ENCODE measurements at places on chromosomes 12 and 14.

- DNase-seq: no peak
Observed at GRCh38 chr12:131775392-131776236, 52.6 kb upstream of the MMP17 start.

DNA sequence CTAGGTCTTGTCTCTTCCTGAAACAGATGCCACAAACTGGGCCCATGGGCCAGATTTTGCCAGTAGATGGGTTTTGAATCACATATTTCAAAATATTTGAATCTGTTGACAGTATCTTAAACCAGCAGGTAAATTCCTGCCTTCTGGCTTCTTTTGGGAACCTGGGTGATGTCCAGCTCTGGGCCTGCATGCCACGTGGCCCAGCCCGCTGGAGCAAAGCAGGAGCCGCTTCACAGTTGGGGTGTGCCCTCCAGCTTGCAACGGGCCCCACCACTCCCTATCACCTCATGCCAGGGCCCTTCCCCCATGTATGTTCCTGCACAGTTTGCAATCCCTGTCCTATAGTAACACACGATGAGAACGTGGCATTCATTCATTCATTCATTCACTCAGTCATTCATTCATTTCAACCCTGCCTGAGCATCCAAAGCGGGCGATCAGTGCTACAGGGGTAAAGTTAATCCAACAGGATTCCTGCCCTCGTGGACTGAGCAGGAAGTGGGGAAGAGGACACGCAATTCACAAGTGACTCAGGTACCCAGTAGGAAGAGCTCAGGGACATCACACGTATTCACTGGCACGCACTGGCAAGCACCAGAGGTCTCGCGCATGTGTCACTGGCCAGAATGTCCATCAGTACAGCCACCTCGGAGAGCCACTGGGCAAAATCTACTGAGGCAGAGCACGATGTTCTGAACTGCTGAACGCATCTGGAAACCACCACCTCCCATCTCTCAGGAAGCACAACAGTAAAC is 27.8 kb downstream of the SCARB1 start:
- no peak for DNase-seq

- no peak for DNase-seq
Observed at GRCh38 chr14:20419419-20419818, 6.1 kb upstream of the TEP1 start.

GRCh38 chr12:68768431-68768939 is 22.5 kb downstream of the SLC35E3 start:
- DNase-seq: no peak

DNA sequence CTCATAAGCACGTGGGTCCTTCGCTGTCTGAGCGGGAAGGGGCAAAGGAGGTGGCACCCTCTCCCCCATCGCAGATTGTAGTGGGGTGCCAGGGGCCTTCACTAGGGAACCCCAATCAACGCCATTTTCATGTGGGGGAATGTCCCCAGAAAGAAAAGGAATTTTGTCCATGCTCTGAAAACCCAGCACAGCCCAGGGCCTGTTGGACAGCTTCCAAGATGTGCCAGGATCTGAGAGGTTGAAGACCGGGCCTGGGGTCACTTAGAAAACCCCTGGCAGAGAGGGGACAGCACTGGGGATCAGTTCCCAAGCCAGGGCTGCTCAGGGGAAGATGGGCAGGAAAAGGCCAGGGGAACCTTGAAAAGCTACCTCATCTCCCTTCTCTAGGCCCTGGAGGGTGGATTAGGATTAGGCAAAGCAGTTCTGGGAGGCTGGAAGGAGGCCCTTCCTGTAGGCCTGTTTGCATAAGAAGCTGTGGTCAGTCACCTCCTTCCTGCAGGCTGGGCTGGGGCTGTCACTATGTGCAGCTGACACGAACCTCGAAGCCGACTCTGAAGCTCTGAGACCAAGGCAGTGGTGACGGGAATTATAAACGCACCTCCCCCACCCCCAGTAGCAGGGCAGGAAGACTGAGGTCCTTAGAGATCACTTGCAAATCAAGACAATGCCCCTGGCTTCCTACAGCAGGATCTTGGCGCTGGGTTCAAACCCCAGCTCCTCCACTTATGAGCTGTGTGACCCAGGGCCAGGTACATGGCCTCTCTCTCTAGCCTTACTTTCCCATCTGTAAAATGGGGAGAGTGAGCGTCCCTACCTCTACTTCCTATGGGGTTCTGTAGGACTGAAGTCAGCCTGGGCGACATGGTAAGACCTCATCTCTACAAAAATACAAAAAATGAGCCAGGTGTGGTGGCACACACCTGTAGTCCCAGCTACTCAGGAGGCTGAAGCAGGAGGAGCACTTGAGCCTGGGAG is 29.0 kb downstream of the TESC start:
- DNase-seq: no peak

- DNase-seq: no peak
Observed at GRCh38 chr12:41511247-41511646, 323.1 kb downstream of the PDZRN4 start.

GRCh38 chr12:38983117-38983571 is 77.8 kb upstream of the CPNE8 start:
- no peak for DNase-seq

DNA sequence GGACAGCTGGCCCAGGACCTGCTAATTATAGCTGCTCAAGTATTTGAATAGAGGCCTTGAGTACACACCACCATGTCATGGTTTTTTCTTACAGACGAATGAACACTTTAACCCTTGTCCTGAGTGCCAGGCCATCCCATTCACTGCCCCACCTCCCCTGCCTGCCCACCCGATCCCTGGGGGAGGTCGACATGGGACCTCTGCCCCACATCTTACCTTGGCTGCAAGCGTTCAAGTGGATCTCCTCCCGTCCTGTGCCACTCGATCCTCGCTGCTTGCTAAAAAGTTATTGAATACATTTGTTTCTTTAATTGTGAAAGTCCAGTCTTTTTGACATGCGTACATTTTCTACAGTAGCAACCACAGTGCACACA is 10.3 kb downstream of the RTL1 start:
- no peak for DNase-seq

DNA sequence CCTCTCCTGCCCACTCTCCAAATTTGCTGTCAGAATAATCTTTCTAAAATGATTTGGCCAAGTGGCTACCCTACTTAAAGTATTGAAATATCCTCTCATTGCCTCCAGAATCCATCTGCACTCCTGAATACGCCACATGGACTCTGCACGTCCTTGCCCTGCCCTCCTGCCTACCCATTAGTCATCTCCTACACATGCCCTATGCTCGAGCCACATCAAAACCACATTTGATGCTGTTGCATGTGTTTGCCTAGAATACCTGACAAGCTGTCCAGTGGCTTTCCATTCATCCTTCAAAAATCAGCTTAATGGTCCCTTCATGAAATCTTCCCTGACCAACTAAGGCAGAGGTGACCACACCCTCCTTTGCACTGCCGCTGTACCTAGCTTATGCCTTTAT is 17.0 kb downstream of the VCPKMT start:
- no peak for DNase-seq

DNA sequence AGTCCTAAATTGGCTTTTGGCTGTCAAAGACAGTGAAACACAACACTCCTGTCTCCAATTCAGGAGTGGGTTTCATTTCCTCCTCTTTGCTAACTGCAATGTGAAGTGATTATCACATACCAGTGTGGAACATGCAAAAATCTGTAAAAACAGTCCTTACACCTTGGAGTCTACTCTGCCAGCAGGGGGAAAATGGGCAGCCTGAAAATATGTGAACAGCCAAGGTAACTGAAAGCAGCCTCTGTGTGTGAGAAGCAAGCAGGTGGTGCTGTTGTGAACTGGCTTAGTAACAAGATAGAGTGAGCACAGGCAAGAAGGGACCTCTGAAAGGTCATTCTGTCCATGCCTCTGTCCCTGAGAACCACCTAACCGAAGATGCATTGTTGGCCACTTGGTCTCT is 6.0 kb downstream of the PRMT8 start:
- DNase-seq: no peak

DNA sequence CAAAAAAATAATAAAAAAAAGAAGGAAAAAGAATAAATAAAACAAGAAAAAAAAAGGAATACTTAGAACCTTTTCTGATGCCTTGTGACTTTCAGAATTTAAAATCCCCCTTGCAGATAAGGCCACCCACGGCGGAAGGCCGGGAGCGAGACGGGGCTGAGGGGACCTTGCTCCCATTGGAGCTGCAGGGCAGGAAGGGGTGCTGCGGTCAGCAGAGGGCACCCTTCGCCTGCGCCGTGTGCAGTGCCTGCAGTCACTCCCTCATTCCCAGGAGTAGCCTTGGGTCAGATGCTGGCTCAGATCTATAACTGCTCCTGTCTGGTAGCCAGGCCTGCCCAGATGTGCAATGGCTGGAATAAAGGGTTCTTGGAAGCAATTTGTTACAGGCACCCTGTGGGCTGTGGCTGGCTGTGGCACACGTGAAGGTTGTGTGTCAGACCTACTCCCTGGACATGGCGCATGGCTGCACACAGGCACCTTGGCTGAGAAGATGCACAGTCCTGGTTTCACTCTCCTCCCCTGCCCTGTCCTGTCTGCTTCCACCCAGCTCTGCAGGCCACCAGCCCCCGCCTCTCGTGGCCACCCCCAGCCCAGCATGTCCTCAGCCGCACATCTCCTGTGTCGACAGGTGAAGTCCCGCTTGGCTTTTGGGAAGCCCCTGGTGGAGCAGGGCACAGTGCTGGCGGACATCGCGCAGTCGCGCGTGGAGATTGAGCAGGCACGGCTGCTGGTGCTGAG is 13.4 kb upstream of the ALDH2 start:
- no peak for DNase-seq

GRCh38 chr12:18345021-18345735 is 83.9 kb downstream of the PIK3C2G start:
- DNase-seq: no peak

- DNase-seq: peak; percentile 76
Observed at GRCh38 chr14:50060871-50061663, 55.3 kb downstream of the VCPKMT start.

DNA sequence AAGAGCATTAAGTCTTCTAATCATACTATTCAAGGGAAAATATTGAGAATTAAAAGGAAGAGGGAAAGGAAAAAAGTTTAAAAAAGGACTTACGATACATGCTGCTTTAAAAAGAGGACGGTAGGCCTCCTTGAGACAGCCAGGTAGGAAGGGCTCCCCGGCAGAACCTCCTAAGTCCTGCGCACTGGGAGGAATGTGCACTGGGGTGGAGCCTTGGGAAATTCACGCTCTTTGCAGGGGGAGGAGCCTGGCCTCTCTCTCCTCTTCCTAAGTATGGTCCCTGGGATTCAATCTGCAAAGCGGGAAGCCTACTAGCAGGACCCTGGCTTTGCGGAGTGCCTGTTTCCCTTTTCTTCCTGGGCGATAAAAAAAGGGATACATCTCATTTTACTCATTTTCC is 553.0 kb downstream of the RPS29 start:
- no peak for DNase-seq

GRCh38 chr12:122724641-122725243 is 5.9 kb downstream of the HCAR1 start:
- no peak for DNase-seq

GRCh38 chr14:68658029-68658509 is 134.8 kb downstream of the ZFP36L1 start:
- DNase-seq: no peak

DNA sequence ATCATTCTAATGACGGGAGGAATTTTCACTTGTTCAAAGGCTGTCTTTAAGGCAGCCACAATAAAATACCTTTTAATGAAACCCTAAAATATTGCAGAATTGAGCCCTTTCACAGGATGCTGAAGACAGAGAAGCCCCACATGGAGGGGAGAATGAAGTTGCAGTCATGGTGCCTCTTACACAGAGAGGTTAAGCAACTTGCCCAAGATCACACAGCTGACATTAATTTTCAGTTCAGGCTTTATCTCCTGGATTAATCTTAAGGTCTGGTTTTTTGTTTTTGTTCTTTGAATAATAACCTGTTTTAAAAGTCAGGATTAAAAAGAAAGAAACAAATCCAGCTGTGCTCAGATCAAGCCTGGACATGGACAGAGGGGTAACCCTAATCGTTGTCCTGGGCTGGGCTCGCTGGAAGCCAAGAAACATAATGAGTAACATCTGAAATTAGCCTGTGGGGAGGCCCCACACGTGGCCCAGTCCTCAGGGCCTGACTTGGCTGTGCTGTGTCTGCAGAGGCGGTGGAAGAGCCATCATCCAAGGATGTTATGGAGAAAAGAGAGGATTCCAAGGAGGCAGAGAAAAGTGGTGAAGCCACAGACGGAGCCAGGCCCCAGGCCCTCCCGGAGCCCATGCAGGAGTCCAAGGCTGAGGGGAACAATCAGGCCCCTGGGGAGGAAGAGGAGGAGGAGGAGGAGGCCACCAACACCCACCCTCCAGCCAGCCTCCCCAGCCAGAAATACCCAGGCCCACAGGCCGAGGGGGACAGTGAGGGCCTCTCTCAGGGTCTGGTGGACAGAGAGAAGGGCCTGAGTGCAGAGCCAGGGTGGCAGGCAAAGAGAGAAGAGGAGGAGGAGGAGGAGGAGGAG is 8.0 kb downstream of the CHGA start:
- peak; percentile 9 for DNase-seq

GRCh38 chr12:116559162-116559935 is at the start of gene MAP1LC3B2:
Gene MAP1LC3B2, plus strand, starts transcription at chr12:116559381. Its CDS starts 16,562 bp downstream, at chr12:116575943.
- DNase-seq: no peak

DNA sequence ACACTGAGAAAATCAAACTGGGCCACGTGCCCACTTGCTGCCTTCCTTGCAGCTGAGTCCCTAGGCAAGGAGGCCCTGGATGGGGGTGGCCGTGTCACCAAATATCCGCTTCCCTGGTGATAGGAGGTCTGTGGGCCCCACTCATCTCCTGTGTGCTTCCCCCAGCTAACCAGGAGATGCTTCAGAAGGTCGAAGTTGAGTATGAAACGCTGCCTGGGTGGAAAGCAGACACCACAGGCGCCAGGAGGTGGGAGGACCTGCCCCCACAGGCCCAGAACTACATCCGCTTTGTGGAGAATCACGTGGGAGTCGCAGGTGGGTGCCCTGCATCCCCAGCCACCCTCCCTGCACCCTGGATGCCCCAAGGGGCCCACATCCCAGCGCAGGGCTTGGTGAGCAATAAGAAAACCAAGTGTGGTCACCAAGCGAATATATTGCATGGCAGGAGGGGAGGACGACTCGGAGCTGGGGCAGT is 6.8 kb upstream of the SIVA1 start:
- DNase-seq: no peak

GRCh38 chr12:132259872-132260695 is 69.3 kb downstream of the GALNT9 start:
- no peak for DNase-seq

GRCh38 chr12:50082644-50083043 is 2.5 kb upstream of the SMARCD1 start:
- no peak for DNase-seq
